ENCODE measurements at places on chromosomes 4 and X.

GRCh38 chr4:120994521-120994920 is 72.0 kb upstream of the PRDM5 start:
- DNase-seq, result no peak

GRCh38 chr4:31194823-31195222 is 474.7 kb downstream of the PCDH7 start:
- no peak for DNase-seq

- peak; percentile 14 for DNase-seq
Observed at GRCh38 chr4:74501579-74501978, 56.6 kb downstream of the AREG start.

GRCh38 chrX:101478366-101478765 is 6.9 kb upstream of the ARMCX4 start:
- DNase-seq, result no peak

- no peak for DNase-seq
Observed at GRCh38 chrX:78514852-78515251, 144.3 kb downstream of the RTL3 start.
